ENCODE measurements at places on chromosomes 13 and 19.

GRCh38 chr13:95494082-95494681 is 58.3 kb upstream of the CLDN10 start:
- peak; percentile 65 for DNase-seq

DNA sequence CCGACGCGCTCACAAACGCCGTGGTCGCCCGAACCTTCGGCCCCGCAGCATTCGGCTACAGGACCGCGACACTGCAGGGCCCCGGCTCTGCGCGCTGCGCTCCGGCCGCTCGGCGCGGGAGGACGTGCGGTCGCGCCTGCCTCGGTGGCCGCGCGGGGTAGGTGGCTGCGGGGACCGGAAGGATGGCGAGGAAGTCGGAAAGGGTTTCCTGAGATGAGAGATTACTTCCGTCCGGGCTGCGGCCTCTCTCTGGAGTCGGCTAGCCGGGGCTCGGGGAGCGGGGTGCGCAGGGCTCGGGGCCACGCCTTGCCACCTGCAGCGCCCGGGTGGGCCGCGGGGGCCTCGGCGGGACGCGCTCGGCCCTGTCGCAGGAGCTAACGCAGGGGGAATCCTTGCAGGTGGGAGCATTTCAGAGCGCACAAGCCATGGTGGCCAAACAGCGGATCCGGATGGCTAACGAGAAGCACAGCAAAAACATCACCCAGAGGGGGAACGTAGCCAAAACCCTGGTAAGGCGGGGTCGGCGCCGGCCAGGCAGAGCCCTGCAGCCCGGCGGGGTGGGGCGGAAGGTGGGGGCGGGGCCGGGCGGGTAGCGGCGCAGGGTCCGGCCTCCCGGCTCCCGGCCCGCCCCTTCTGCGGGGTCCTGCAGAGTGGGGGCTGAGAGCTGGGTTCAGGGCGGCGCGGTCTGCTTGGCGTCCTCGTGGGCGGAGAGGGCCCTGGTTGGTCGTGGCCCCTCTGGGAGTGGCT is at the start of gene SERP2:
Gene SERP2 (plus strand): TSS at position 224 of the 747 bp plus-strand sequence. CDS start 202 bp downstream, at position 426.
- DNase-seq, result no peak

DNA sequence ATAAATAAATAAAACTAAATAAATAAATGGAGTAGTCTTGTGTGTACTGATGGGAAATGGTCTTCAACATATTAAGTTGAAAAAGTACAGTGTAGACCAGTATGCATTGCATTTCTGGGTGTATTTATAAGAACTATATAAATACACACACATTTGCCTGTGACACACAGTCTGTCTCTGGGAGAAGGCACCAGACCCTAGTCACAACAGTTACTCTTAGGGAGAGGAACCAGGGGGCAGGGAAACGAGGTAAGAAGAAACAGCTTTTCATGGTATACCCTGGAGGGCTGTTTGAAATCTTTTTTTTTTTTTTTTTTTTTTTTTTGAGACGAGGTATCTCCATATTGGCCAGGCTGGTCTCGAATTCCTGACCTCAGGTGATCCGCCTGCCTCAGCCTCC is 2.8 kb upstream of the S1PR2 start:
- DNase-seq, result no peak

GRCh38 chr19:12783849-12784393 is 7.4 kb upstream of the JUNB start:
- no peak for DNase-seq

GRCh38 chr19:33434886-33435705 is 61.6 kb downstream of the CEBPG start:
- DNase-seq, result no peak

DNA sequence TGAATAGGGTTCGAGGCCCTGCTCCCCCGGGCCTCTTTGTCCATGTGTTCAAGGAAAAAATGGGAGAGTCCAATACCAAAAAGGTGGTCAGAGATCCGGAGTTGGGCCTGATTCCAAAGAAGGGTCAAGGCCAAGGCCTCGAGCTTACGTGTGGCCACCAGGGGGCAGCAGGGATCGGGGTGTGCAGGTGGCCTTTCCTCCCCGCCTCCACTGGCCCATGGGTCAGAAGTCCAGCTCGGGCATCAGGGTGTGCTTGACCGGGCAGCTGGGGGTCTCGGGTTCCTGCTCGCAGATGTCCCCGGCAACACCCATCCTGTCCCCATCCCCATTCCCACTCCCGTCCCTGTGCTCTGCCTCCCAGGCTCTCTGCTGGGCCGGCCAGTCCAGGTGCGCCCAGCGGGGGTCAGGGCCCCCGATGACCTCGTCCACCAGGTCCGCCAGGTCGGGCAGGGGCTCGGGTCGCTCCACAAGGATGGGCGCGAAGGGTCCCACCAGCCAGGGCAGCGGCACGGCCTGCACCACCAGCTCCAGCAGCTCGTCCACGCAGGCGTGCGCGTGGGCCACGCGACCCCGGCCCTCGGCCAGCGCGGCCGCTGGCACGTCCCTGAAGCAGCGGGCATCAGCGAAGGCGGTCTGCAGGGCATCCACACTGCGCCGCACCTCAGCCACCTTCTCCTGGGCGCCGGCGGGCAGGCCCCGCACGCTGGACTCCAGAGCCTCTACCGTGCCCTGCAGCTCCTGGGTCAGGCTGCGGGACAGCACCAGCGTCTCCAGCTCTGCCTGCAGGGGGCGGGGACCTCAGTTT is 5.2 kb upstream of the PLIN4 start:
- no peak for DNase-seq

DNA sequence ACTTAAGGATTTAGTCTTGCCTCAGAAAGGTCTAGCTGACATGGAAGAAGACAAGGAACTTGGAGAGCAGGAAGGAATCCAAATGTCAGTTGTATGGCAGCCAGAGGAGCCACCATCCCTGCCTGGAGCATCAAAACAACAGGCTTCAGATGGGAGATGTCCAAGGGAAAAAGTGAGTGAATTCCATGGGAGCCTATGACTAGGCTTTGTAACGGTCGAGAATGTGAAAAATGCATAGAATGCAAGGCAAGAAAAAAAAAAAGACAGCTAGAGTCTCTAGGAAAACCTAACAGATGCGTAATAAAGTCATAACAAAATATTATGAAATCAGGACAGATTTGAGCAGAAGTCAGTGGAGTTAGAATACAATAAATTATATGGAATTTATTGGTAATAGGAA is 183.7 kb upstream of the LSM14A start:
- DNase-seq, result peak; percentile 1

- no peak for DNase-seq
Observed at GRCh38 chr13:105798541-105798940, 736.9 kb downstream of the EFNB2 start.
